ENCODE measurements at places on chromosomes 3 and 15.

- no peak for DNase-seq
These were observed 53.9 kb downstream of the CLASP2 start for GRCh38 chr3:33664195-33664594.

- peak; percentile 87 for DNase-seq
These were observed at the start of the genes FOXL2 and FOXL2NB for GRCh38 chr3:138946663-138947494. TSS of gene FOXL2 (minus strand) at chr3:138947137. CDS start at chr3:138946722, 415 bp downstream. TSS of gene FOXL2NB (plus strand) at chr3:138947217. CDS start at chr3:138947365, 148 bp downstream.

- no peak for DNase-seq
These were observed 62.8 kb downstream of the ABHD2 start for GRCh38 chr15:89150762-89151664.

GRCh38 chr15:74317820-74318375 lies 49.5 kb downstream of the CYP11A1 start:
- DNase-seq: peak; percentile 77

GRCh38 chr15:40445421-40445922 lies 4.7 kb downstream of the BAHD1 start:
- DNase-seq: no peak

GRCh38 chr15:77402740-77403379 lies 17.0 kb downstream of the PEAK1 start:
- no peak for DNase-seq

GRCh38 chr15:94470492-94470891 lies 239.1 kb downstream of the MCTP2 start:
- no peak for DNase-seq

- no peak for DNase-seq
These were observed 96.7 kb upstream of the MITF start for GRCh38 chr3:69642606-69643005.

DNA sequence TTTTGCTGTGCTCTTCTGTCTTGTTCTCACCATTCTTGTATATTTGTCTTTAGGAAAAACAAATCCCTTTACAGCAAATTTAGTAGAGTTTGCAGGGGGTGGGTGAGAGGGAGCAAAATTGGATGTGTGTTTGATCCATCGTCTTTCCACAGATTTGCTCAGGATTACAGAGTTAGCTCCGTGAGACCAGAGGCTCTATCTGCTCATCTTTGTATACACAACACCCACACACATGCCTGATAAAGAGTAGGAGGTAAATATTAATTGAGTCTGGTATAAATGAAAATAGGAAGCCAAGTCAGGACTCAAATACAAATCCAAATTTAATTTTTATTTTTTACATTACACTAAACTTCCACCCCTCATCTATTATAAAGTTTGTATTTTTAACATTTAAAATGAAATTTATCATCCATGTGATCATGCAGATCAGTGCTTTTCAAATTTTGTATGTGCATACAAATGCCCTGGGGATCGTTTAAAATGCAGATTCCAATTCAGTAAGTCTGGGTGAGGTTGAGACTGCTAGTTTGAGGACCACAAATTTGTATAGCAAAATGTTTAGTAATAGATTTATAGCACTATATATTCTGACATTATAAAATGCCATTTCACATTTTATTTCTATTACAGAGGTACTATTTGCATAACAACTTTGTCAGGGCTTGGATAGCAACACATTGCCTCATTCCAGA lies 326.7 kb downstream of the LSAMP start:
- no peak for DNase-seq

DNA sequence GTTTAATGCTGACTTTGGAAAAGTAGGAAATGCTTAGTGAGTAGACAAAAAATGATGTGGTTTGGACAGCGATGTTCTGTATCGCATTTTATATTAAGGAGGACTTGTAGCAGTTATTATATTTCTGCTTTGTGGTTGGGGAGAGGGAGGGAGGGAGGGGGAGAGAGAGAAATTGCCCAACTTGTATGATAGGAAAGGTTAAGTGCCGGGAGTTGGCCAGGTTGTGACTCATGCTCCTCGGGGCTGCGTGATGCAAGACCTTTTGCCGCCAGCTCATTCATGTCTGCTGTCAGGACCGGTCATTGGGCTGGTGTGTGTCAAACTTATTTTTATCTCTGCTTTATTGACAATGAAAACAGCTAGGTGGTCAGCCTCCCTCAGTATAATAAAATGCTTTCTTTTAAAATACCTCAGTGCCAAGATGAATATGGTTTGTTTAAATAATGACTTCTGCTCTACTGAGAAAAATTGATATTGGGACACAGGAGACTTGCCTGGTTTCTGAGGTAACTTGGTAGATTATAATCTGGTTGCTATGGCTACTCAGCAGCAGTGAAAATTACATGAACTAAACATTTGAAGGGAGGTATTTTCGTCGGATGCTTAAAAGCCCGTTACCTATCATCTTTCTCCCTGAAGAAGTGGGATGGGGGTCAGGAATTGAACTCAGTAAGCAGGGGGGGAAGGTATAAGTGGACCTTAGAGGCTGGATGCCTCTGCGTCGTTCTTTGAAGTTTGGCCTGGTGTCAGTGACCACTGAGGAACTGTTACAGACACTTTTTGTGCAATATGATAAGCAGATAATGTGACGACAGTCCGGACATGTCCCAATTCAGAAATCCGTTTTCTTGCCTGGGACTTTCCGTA lies 90.7 kb downstream of the FNDC3B start:
- peak; percentile 94 for DNase-seq

DNA sequence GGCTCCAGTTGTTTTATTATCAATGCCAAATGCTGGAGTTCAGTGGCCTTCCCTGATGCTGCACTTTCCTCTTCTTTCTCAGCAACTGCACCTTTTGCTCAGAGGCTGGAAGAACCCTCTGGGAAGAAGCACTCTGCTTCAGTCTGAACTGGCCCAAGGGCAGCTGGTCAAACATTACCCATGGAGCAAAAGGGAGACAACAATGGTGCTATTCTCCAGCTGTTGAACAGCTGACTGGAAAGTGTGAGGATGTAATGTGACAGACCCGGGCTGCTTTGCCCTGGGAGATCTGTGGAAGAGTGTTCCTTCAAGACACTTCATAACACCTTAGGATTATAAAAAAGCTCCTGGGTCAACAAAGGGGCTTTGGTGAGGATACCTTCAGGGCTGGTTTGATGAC lies 84.9 kb downstream of the EPHB1 start:
- no peak for DNase-seq

DNA sequence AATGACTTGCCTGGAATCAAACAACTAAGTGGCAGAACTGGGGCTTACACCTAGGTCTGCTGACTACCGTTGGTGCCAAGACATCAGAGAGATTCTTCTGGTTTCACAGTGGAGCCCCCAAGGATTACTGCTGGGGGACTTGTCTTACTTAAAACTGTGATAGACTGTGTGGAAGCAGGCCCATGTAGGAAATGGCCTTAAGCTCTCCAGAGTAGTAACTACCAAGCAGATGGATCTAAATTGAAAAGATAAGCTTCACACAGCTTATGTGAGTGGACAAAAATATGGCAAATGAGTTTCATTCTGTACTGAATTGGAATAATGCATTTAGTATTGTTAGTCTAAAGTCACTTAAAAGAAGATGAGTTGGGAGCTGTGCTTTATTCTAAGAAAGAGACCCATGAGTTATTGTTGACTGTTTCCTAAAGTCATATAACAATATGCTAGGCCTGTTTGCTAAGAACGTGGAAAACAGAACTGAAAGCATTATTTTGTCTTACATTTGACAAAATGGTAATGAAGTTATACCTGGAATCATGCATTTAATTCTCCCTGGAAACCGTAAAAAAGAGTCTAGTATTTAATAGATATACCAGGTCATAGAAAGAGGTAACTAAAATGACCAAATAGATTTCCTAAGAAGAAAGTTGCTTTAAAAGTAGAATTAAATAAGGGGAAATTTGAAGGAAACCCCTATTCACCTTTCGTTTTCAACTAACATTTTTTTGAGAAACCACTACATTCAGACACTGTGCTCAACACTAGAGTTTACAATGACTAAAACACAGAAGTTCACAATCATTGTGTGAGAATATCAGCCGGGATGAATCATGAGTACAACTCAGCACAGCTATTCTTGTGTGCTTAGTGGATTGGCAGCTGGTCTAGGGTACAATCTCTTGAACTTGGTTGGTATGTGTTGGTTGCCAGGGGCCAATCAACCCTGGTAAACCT lies 13.0 kb upstream of the MAPK6 start:
- DNase-seq: no peak

- DNase-seq: no peak
These were observed 220.5 kb upstream of the SLCO3A1 start for GRCh38 chr15:91632981-91633380.

GRCh38 chr3:79154865-79155264 lies 612.9 kb downstream of the ROBO1 start:
- DNase-seq: no peak

DNA sequence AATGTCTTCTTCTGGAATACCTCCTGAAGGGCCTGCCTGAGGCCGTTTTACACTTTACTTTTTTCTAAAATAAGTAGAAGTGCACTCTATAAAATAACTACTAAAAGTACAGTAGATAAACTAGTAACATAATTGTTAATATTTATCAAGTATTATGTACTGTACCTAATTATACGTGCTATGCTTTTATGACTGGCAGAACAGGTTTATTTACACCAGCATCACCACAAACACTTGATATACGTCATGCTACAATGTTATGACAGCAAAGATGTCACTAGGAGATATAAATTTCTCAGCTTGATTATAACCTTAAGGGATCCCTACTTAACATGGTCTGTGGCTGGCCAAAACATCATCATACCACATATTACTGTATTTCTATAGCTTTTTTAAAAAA lies 29.4 kb downstream of the DLG1 start:
- DNase-seq: no peak

- DNase-seq: no peak
These were observed 190.2 kb downstream of the SLC9A9 start for GRCh38 chr3:143658116-143658515.

DNA sequence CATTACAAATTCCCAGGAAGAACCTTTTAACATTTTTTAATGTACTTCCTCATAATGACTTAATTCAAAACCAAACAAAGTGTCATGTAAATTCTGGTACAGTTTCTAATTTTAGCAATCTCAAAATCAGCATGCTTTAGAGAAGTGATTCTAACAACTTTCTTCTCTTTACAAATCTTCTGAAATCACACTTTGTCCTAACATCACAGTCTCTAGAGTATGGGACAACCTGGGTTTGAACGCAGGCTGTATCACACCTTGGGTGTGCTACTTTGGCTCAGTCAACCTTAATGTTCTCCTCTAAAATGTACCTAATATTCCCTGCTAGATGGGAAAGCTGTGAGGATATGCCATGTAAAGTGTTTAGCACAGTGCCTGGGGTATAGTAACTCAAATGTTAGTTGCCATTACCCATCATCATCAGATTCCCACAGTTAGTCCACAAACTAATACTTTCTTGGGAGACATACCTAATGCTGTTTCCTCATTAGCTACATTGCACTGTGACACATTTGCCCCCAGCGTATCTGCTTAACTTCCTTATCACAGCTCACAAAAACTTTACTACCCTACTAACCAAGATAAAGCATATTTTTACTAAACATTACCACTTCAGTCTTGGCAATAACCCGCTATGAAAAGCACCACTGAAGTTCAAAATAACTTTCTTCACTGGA lies 3.1 kb downstream of the TSPAN3 start:
- no peak for DNase-seq

DNA sequence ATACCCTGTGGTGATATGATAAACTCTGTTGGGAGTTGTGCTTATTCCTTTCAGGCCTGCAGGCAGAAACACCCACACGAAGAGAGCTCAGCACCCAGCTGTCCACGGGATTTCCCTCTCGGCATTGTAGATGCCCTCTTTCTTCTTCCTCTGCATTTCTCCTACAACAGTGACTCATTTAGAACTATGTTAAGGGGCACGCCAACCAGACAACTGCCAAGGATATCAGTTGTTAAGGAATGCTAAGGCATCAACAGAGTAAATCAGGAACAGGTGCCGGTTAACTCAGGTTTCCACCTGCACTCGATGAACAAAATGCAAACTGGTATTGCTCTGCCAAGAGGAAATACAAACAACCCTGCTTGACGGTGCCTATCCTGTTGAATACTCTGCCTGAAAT lies 270.0 kb upstream of the PEX5L start:
- DNase-seq: no peak

DNA sequence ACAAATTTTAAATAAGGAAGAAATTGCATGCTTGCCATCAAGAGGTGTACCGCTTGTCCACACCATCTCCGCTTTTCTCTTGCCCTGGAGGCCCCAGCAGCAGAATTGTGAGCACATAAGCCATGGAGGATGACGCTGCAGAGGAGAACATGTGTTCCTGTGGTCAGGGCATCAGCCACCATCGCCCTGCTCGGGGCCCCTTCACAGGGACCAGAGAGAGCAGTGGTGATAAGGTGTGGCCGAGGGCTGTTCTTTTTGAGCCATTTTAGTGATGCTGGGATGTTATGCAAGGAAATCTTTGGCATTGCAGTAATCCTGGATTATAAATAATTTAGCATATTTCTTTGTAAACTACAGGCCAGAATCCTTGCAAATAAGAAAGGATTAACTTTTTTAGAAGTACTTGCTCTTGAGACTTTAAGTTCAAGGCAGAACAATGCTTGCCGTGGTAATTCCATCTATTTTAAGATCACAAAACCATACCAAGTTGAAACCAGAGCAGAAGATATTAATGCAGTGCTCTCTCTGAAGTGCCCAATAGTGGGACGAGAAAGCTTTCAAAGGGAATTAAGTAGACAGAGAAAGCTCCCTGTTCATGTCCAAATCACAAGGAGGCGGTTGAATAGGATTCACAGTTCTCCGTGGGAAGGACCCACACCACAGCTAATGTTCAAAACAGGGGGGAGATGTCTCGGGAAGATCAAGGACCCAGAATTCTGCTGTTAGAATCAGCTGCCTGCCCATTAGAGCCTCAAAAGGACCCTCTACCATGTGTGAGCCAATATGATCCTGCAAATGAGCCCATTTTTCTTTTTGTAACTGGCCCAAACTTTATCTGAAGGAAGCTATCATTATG lies 338.5 kb downstream of the RORA start:
- DNase-seq: no peak

- no peak for DNase-seq
These were observed 394.9 kb upstream of the RGMA start for GRCh38 chr15:93483923-93484322.

DNA sequence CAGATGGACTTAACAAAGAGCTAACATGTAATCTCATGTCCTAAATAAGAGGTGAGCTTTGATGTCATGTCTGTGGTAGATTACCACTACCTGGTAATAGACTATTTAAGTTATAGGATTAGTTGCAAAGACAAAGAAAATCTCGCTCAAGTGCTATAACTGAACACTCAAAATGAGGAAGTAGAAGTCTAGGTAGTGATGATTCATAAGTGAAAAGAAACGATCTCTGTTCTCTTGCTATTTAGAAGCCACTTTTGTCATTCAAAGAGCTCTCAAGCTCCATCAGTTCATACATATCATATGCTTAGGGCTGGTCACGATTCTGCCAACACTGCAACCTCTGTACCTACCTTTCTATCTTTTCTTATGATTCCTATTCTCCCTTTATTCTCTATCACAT lies 110.9 kb downstream of the EDEM1 start:
- no peak for DNase-seq

DNA sequence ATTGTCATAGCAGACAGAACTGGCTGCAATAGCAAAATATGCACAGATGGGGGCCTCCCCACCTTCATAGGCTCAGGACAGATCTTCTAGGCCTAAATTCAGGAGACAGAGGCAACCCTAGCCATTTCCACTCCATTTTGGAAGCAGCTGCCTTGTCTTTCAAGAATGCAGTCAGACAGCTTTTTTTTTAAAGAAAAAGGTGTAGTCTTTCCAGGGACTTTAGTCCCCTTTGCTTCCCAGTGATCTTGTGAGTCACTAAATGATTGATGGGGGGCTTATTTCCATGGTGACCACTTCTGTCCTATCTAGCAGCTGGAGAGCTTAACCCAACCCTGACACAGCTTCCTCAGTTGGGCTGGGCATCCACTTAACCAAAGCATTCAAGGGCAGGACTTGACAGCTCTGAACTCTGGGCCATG lies 165.9 kb downstream of the TPRG1 start:
- DNase-seq: peak; percentile 66

- DNase-seq: no peak
These were observed 14.3 kb upstream of the DENND4A start for GRCh38 chr15:65806397-65806796.
